ENCODE measurements at places on chromosomes 1 and 21.

GRCh38 chr1:45385302-45385701, 45.1 kb upstream of the MUTYH start:
- DNase-seq: no peak

GRCh38 chr1:7842517-7842916, 10.3 kb downstream of the UTS2 start:
- DNase-seq: no peak

- no peak for DNase-seq
Observed at GRCh38 chr1:110602466-110602865, 3.7 kb downstream of the KCNA2 start.

DNA sequence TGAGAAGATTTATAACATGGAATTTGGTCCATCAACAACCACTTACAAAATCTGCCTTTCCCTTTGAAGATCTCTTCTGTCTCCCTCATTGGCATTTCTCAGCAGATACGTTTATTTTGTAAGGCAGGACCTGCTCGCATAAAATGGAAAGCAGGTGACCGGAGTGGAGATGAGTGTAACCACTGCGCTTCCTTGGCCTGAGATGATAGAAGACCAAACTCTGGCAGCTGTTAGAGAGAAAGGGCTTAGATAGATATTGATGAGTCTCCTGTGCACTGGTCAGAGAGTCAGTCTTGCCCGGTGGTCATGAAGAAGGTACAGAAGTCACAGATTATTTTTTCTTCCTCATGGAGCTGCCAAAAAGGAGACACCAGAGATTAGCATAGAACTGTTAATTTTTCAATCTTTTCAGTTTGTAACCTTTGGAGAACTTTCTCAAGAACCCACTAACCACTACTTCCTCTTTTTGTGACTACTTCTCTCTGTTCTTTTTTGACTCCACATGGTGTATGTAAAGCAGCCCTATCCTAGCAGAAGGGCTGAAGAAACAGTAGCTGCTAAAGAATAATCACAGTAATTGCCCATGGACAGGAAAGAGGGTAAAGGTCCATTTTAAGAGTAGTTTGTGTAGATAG, 47.6 kb downstream of the FCRL3 start:
- no peak for DNase-seq

DNA sequence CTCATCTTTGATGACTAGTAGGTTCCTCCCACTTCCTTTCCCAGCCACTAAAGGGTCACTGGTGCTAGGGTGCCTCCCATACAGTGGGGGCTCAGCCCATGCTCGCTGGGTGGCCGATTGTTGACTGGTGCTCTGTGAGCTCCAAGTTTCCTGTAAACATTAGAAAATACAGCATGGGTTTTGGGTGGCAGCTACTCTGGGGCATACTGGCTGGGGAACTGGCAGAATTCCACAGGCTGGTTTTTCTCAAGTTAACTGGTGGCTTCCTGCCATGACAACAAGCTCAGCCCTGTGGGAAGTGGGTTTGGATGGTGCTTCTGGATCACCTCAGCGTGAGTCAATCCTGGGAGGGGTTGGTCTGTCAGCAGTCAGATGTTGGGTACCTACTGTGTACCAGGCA, 28.7 kb upstream of the CRNN start:
- no peak for DNase-seq

DNA sequence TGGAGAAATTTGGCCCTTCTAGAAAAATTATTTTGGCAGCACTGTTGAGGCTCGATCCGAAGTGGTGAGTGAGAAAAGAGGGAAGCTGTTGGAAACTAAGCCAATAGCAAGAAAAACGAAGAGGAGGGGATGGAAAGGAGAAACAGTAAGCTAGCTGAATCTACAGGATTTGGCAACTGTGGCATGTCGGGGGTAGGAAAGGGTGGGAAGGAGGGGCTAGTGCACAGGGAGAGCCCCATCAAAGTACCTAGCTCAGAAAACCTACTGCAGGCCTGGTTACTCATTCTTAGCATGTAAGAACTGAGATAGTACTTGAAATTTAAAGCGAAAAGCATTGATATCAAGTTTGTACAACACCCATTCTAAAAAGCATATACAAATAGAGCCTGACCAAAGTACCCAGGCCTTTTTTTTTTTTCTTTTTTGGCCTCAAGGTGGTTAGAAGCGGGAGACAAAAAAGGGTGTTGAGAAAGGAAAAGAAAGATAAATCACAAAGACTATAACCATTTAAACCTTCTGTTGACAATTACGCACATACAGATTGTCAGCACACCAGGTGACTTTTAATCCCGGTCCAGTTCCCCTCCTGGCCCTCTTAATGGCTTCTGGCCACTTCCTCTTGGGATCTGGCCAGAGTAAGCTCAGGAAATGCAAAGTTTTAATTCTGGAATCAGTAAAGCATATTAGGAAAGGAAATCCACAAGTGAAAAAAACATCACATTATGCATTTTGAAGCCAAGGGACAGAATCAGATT, 50.4 kb downstream of the SLC16A1 start:
- no peak for DNase-seq

- no peak for DNase-seq
Observed at GRCh38 chr21:26624983-26625519, 52.0 kb upstream of the CYYR1 start.

DNA sequence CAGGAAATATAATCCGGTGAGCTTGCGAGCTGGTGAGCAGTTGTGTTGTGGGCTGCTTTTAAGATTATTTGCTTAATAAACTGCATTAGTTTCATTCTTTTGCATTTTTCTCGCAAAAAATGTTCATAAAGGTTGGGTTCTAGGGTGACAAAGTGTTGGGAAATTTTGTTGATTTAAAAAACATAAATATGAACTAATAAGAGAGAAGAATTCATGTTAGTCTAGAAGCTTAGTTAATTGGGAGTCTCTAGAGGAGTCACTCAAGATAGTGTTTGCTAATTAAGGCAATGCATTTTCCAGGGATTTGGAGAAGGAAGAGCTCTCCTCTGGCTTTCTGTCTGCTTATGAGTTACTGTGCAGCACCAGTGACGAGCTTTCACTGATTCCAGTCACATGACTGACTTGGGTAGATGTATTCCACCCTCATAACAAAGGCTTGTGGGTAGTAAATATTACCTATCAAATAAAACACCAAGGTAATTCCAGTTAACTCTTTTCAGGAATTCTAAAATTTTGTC, 417.0 kb downstream of the PTBP2 start:
- no peak for DNase-seq

GRCh38 chr1:163366555-163366954, 44.8 kb downstream of the NUF2 start:
- no peak for DNase-seq

DNA sequence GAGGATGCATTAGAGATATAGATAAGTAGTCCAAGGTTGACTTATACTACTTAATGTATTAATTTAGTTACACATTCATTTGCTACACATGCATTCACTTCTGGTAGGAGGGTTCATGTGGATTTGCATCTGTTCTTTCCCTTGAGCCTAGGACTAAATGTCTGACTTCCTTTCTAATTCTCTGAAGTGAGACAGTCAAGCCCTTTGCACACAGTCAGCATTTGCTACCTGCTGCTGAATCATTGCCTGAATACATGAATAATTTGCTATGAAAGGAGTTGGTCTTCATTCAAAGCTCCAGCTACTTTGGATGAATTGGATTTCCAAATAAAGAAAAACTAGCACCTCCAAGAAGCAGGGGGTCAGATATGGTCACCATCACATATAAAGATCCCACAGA, 154.8 kb upstream of the DAB1 start:
- DNase-seq: no peak

- DNase-seq: no peak
Observed at GRCh38 chr1:67393240-67393639, 37.0 kb downstream of the SERBP1 start.

DNA sequence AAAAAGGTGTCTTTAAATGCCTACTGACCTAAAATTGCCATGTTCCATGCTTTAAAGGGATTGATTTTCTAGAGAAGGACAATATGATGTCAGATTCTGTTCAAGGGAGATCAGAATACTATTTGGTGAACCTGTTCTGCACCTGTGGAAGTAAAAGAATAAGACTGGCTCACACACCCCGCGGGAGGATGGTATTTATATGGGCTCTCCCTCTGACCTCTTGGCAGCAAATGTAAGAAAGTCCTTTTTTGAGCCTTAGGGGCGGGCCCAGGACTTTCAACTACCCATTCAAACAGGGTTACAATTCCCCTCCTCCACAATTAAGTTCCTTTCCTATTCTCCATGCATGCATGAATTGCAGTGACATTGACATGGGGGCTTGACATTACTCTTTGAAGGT, 42.1 kb downstream of the WASF2 start:
- no peak for DNase-seq

GRCh38 chr21:34180826-34181359, 107.5 kb downstream of the MRPS6 start:
- DNase-seq: no peak

DNA sequence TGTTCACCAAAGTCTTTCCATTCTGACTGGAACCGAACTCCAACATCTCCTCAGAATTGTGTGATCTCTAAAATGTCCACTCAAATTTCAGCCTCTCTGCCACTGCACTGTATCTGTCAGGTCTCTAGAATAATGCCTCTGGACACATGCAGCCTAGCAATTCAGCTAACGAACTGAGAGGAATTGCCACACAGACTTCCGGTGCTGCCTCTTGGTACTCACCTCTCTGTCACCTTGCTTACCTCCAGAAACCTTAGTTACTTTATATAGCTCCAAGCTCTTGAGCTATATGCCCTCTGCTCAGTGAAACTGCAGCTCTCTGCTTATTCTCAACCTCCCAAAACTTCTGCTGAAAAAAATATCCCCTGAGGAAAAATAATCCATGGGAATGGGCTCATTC, 2.7 kb upstream of the CHRM3 start:
- no peak for DNase-seq

GRCh38 chr1:31647106-31647505, 2.4 kb upstream of the PEF1 start:
- DNase-seq: no peak

DNA sequence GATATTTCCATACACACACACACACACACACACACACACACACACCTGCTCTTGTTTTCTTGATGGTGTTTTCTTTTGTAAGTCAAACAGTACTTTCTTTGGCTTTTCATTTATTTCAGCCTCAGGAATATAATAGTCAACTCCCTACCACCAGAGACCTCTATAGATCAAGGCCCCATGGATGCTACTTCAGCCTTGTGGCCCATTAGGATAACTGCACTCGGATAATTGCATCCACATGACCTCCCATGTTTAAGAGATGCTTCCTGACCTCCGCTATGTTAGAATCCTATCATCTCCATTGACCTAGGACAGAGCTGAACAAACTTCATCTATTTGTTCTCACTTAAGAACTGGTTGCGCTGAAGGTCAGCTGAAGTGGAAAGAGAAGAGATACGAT, 1094.0 kb upstream of the B3GALT2 start:
- no peak for DNase-seq

DNA sequence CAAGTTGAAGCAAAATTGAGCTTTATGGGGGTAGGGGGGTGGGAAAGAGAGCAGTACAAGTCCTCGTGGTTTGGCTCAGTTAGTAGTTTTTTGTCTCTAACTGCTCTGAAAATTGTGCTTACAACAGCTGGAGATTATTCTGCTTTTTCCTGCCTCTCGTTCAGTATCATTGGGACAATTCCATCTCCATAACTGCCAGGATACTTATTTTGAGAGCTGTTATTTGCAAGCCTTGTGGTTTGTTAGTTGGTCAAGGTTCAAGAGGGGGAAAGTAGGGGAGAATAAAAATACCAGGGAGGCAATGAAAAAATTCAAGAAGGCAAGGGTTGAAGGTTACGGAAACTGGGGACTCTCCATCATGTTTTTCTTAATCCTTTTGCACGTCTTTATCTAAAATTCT, 811.8 kb upstream of the ADGRL2 start:
- DNase-seq: no peak

DNA sequence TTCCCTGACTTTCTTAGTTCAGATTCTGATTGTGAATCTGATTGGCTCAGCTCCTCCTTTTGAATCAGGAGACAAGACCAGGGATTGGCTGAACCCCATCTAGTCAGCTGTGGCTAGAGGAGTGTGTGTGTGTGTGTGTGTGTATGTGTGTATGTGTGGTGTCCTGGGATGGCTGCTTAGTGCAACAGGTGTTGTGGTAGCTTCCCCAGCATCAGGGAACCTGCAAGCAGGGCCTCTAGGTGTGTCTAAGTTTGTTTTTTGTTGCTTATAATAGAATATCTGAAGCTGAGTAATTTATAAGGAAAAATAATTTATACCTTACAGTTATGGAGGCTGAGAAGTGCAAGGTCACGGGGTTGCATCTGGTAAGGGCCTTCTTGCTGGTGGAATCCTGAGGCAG, 13.2 kb upstream of the ALPL start:
- no peak for DNase-seq

- DNase-seq: no peak
Observed at GRCh38 chr1:4394366-4394765, 260.0 kb upstream of the AJAP1 start.

DNA sequence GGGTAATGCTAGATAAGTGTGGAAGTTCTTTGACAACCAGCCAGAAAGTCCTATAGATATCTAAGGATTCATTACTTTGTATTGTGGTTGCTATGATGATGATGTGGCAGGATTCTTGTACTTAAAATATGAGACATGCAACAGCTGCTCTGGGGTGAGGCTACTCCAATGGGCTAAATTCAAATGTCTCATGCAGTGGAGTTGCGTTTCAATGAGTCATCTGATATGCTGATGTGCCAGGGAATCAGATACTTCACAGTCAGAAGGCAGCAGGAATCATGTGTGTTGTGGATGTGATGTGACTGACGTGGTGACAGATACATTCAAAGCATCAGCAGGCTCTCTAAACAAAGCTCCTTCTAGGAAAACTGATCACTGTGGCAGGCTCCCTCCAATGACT, 66.5 kb downstream of the TSEN15 start:
- no peak for DNase-seq

DNA sequence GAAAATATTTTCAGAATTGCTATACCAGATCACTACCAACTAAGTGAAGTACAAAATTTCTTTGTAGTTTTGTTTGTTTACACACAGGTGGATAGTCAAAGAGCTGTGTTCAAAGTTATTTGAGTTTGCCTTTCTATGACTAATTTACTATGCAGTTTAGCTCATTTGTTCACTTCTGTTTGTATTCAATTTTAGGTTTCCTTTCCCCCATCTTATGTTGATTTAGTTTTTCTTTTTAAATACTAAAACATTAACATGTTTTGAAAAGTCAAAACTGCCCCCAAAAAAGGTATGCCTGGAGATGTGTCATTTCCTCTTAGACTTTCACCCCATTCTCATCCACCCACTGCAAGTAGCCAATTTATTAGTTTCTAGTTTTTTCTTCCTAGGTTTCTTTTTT, 18.7 kb upstream of the RIPPLY3 start:
- DNase-seq: no peak

GRCh38 chr1:27416387-27417111, 24.1 kb downstream of the GPR3 start:
- no peak for DNase-seq
